ENCODE measurements at places on chromosomes 1 and 21.

GRCh38 chr1:233730809-233731208, 116.9 kb downstream of the KCNK1 start:
- no peak for DNase-seq

DNA sequence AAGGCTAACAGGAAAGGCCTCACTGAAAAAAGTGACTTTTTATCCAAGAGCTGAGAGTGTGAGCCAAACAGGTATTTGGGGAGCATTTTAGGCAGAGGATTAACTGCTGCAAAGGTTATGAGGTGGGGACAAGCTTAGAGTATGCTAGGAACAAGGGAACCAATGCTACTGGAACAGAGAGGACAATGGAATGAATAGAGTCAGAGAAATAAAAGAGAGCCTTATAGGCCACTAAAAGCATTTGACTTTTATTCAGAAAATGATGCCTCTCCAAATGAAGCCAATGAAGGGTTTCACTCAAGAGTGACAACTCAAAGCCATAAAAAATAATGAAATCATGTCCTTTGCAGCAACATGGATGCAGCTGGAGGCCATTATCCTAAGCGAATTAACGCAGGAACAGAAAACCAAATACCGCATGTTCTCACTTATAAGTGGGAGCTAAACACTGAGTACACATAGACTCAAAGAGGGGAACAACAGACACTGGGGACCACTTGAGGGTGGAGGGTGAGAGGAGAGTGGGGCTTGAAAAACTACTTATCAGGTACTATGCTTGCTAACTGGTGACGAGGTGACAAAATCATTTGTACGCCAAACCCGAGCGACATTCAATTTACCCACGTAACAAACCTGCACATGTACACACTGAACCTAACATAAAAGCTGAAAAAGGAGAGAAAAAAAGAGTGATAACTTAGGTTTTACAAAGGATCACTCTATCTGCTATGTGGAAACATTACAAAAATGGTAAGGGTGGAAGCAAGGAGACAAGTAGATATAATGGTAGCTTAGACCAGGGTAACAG, 11.1 kb downstream of the PTP4A2 start:
- DNase-seq = no peak

GRCh38 chr1:223307544-223307943, 56.4 kb downstream of the SUSD4 start:
- no peak for DNase-seq

GRCh38 chr1:119986007-119986497, 83.4 kb downstream of the NOTCH2 start:
- DNase-seq = no peak

All from progenitor cell of endocrine pancreas (in vitro differentiated cells).